ENCODE measurements at places on chromosomes 4 and X.

DNA sequence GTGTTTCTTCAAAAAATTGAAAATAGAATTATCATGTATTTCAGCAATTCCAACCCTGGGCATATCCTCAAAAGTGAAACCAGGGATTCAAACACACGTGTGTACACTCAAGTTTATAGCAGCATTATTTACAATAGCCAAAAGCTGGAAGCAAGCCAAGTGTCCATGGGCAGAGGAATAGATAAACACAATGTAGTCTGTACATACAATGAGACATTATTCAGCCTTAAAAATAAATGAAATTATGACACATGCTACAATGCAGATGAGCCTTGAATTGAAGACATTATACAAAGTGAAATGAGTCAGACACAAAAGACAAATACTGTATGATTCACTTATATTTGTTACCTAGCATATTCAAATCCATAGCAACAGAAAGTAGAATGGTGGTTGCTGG is 853.4 kb downstream of the STIM2 start:
- DNase-seq, result no peak

DNA sequence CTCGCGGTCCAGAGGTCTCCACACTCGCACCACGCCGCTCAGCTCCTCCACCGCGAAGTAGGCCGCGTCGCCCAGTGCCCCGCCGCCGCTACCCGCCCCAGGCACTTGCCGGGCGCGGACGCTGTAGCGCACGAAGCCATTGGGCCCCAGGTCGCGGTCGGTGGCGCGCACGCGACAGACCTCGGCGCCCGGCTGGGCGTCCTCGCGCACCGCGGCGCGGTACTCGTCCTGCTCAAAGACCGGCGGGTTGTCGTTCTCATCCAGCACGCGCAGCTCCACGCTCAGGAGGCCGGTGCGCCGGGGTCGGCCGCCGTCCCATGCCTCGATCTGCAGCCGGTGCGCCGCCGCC is 1.4 kb downstream of the DCHS2 start:
- DNase-seq, result peak; percentile 28

DNA sequence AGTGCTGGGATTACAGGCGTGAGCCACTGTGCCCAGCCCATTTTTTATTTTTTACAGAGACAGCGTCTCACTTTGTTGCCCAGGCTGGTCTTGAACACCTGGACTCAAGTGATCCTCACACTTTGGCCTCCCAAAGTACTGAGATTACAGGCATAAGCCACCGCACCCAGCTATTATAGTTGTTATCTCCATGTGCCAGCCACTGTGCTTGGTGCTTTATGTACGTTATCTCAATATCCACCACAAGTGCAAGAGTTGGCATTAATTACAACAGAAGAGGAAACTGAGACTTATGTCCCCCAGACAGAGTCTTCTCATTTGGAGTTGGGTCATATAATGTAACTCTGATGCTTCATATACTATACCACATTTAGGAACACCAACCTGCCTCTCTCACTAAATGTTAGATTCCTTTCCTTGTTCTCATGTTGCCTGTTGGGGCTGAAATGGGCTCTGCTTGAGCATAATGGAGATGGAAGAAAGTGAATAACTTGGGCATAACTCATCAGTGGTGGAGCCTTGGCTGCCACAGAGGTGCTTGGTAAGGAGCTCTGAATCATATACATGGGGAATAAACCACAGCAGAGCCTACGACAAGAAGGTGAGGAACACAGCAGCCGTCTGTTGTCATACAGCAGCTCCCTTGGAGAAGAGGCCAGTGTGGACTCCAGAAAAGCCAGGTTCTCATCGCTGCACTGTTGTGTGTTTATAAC is 84.3 kb downstream of the SPRY1 start:
- no peak for DNase-seq

DNA sequence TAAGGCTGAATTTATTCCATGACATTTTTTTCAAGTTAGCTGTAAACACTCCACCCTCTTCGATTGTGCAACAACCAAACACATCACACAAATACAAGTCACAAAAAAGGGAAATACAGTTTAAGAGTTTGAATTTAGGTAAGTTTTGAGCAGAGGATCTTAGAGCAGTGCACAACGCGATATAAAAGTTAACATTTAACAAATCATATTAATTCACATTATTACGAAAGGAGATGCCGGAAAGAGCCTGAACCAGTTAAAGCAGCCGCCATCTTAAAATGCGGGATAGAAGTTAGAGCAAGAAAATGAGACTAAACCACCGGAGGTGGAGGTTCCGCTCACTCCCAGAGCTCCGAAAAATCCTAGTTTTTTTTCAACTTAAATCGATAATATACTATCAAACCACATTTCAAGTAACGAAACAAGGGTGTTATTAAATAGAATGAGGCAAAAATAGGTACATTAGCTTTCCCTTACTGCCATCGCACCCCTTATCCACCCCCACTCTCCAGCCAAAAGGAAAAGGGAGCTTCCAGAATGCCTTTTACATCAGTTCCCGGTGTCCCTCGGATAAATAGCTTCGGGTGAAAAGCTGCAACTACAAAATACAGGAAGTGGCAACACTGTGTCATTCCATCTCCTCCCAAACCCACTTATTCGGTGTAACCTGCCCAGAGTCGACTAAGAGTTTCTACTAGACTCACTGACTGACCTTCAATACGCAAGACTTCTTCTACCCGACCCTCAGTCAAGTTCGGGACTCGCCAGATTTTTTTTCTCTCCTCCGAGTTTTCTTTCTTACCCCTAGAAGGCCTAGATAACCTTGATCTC is 1.9 kb downstream of the UBE2D3 start:
- DNase-seq, result no peak

DNA sequence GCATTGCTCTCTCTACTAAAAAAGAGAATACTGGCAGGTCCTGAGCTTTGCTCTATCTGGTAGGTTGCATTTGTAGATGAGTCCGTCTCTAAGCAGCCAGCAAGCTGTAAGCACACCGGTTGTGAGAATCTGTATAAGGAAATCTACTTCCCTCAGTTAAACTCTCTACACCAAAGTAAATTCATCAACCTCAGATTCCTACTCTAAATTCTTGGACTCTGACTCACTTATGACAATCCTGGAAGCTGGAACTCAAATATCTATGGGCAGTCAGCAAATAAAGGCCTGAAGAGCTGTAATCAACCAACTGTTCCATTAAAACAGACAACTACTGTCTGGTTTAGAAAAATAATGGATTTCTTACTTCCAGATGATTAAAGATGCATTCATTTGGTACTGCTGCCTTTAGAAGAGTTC is 37.9 kb downstream of the FAT1 start:
- DNase-seq, result no peak

GRCh38 chr4:69051576-69051943 is 44.7 kb upstream of the UGT2B7 start:
- no peak for DNase-seq

GRCh38 chrX:10158279-10159144 is 1.7 kb downstream of the CLCN4 start:
- DNase-seq, result no peak

GRCh38 chrX:70166601-70167590 is 10.4 kb upstream of the DGAT2L6 start:
- DNase-seq, result no peak

GRCh38 chr4:182711211-182711610 is 206.0 kb downstream of the DCTD start:
- no peak for DNase-seq

DNA sequence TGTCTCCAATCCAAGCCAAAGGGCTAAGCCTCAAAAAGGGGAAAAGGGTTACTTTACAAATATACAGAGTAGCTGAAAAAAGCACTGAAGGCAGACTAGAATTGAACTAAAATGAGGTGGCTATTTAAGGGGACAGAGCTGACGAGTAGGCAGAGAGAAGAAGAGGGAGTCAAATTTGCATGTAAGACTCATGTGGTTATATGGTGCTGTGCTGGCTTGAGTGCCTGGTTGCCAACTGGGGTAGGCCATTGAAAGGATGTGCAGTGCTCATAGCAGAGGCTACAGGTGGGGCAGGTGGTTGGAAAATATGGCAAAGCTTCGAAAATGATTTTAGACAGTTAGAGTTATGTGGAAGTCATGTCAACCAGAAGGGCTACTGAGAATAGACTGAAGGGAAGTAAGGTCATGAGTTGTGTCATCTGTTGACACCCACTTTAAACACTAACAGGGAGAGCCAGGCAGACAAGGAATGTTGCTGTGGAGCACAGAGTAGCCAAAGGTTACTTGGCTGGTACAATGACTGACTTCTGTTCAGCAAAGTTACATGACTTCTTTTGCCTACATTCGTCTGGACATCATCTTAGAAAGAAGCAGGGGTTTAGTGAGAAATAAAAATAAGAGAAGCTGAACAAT is 1210.4 kb downstream of the ADGRL3 start:
- no peak for DNase-seq

DNA sequence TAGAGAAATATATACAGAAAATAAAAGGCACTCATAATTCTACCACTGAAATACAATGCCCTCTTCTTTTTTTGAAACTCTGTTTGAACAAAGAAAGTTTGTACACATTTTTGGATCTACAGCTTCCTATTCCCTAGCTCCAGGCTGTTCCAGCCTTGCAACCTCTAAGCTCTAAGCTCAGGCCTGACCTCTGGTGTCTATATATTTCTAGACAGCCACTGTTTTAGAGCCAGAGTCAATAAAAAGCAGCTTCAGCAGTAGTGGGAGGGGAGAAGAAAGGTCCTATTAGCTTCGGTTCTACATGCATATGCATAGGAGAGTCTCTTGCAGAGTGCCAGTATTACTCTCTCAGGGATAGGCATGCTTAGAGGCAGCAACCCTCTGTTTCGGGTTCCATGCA is 39.7 kb downstream of the CLDN2 start:
- no peak for DNase-seq

DNA sequence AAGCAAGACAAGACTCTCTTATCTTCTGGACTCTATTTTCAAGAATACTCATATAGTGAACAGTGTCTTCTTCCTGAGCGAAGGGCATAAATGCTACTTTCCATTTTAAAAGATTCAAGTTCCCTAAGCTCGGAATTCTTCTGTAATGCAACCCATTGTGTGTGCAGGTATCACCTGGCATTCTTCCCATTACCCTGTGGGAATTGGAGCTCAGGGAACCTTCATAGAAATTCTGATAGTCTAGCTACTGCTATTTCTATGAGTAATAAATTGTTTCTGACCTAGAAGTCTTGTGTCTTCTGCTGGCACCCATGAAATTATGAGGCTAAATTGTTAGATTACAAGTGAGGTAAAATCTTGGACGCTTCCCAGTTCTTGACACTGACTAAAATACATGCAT is 324.1 kb upstream of the DIPK2B start:
- DNase-seq, result no peak

DNA sequence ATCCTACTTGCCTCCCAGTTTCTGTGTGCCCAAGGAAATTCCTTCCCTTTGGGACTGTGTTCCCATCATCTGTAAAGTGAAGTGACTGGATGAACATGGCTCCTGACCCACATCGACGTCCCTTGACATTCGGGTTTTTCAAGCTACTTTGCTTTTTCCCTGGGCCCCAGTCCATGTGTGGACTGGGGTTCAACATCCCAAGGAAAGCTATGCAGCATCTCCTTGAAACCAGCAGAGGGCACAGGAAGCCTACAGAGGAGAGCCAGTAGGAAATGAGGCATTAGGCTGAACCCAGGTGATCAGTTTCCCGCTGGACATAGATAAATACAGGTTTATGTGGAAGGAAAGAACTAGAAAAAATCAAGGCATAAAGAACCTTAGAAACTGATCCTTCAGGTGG is 145.1 kb upstream of the ARHGEF9 start:
- no peak for DNase-seq

DNA sequence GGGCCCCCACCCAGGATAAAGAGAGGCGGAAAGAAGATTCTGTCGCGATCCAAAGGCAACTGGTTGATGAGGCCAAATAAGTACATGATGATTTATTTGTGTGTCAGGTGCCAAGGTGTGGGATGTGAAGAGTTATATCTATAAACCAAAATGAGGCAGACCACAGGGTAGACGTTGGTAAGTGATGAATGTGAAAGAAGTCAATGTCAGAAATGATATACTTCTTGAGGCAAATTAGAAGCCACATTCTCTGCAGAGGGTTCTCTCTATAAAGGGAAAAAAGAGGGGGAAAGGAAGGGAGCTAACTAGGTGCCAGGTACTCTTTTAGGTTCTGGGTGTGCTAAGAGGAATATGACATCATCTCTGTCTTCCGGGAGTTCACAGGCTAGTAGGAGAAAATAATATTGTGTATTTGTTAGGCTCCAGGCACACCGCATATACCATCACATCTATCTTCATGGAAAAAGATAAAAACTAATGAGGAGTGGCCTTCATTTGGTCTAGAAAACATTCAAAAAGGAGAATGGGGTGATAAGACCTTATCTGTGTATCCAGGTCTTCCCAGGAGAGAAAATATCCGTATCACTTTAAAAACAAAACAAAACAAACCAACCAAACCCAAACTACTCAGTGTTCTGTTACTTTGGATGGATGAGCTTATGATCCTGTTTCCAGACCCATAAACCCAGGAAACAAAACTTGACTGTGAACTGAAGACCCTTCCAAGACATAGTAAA is 4.8 kb upstream of the SH2D1A start:
- no peak for DNase-seq

DNA sequence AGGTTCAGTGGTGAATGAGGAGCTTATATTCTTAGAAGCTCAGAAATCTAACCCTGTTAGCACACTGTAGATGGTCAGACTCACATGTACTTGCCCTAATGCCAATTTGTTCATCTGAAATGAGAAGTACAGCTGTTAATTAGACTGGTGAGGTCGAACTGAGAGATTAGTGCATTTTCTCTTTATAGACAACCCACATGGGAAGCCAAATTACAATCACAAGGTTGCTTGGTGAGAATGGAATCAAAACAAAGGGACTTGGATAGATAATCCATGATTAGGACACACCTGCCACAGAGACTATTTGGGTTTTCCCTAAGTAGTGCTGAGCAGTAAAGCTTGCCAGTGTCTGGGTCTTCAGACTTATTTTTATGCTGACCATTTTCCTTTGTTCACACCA is 88.3 kb downstream of the POLA1 start:
- DNase-seq, result no peak

GRCh38 chrX:39513836-39514235 is 583.9 kb downstream of the BCOR start:
- DNase-seq, result no peak
